HCT116 (cell line): ENCODE measurements at places on chromosomes 3 and 15. TPM values are rescaled to one million over a fixed set of nuclear protein-coding genes. Genes with fewer than 3 reads are reported as not detected.

The AMIGO3 gene
- total RNA-seq: 0.32 TPM

The ARNT2 gene
- 3.0 TPM for total RNA-seq

The CCR9 gene
- total RNA-seq: not detected

The CHRM5 gene
- not detected for total RNA-seq

The MRPS25 gene
- 58.3 TPM for total RNA-seq

The SLC27A2 gene
- 14.0 TPM for total RNA-seq

The PCLAF gene
- 93.5 TPM for total RNA-seq
